ENCODE measurements at places on chromosomes 13 and 19. TPM values are rescaled to one million over a fixed set of nuclear protein-coding genes. Genes with fewer than 3 reads are reported as not detected.

The KLK12 gene
- 1.9 TPM for total RNA-seq

The CD22 gene
- 19.1 TPM for total RNA-seq

The SIGLEC12 gene
- total RNA-seq = 5.9 TPM

The CYP4F8 gene
- not detected for total RNA-seq

The FCER2 gene
- 0.50 TPM for total RNA-seq

The EHD2 gene
- 148 TPM for total RNA-seq

The ZNF226 gene
- total RNA-seq = 17.7 TPM

The KCNN1 gene
- total RNA-seq = not detected

The ZNF418 gene
- 5.9 TPM for total RNA-seq

The FBXO27 gene
- total RNA-seq = 6.4 TPM

The SSC5D gene
- 4.7 TPM for total RNA-seq

The OVOL3 gene
- not detected for total RNA-seq

The TEX101 gene
- total RNA-seq = not detected

The ZNF563 gene
- total RNA-seq = 2.3 TPM

The PCDH20 gene
- 5.7 TPM for total RNA-seq

The GEMIN7 gene
- total RNA-seq = 16.1 TPM

The ZNF577 gene
- 10.7 TPM for total RNA-seq

The PSG6 gene
- total RNA-seq = not detected

The SIGLECL1 gene
- not detected for total RNA-seq

The DHDH gene
- 1.9 TPM for total RNA-seq

The ZIC2 gene
- not detected for total RNA-seq

The PNMA8A gene
- 1.5 TPM for total RNA-seq

The ZNF888 gene
- 8.8 TPM for total RNA-seq

The CD37 gene
- 175 TPM for total RNA-seq

The MRI1 gene
- 30.4 TPM for total RNA-seq

The EFNB2 gene
- total RNA-seq = 47.0 TPM

The CHST8 gene
- total RNA-seq = not detected

The MEF2B gene
- 2.7 TPM for total RNA-seq

The OR7G2 gene
- not detected for total RNA-seq

The UPK1A gene
- total RNA-seq = not detected

The IL27RA gene
- 20.4 TPM for total RNA-seq

The PCDH17 gene
- total RNA-seq = 40.9 TPM

The ZNF99 gene
- total RNA-seq = 0.06 TPM

The CALR3 gene
- not detected for total RNA-seq

The PSG11 gene
- total RNA-seq = not detected

The IQCN gene
- total RNA-seq = 4.1 TPM

The MCEMP1 gene
- 184 TPM for total RNA-seq

The TPGS1 gene
- 18.8 TPM for total RNA-seq

The KIR3DL2 gene
- total RNA-seq = not detected

The NKG7 gene
- 31.7 TPM for total RNA-seq

The KLF2 gene
- total RNA-seq = 137 TPM

The CD209 gene
- total RNA-seq = 18.8 TPM

The ZNF230 gene
- 4.8 TPM for total RNA-seq

The IRGC gene
- not detected for total RNA-seq
